ENCODE measurements at places on chromosomes 6 and 20. TPM values are rescaled to one million over a fixed set of nuclear protein-coding genes. Genes with fewer than 3 reads are reported as not detected.

DNA sequence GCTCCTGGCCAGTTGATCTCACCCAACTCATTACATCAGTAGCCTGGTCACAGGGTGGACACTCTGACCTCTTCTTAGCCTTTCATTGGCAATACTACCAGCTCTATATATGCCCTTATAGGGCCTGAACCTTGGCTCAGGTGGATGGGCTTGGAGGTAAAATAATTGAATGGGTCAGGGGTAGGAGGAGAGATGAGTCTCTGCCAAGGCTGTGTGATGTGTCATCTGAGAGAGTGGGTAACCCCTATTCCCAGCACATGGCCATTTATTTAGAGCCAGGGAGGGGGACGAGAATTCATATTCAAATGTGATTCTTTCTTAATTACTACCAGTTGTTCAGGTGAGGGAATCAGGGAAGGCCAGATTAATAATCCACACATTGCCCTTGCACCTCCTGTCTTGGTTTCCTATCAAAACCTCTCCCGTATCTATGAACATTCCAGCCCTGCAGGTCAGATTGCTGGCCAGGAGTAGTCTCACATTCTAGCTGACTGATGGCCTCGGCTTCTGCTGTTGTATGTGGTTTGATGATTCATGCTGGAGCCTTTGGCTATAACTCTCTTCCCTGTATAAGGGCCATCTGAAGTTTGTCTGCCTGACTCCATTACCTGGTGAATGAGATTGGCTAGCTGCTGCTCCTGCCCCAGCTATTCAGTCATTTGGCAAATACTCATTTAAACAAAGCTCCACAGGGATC is 13.4 kb downstream of the C20orf173 start:
- no peak for DNase-seq

The SLC35B2 gene
- 15.1 TPM for total RNA-seq

- no peak for DNase-seq
Measured at GRCh38 chr6:12748411-12748810, 31.8 kb downstream of the PHACTR1 start.

- no peak for DNase-seq
Measured at GRCh38 chr6:88166493-88167351, 575 bp upstream of the CNR1 start.

- DNase-seq: no peak
Measured at GRCh38 chr6:22302838-22303237, 6.0 kb upstream of the PRL start.

- no peak for DNase-seq
Measured at GRCh38 chr6:106005954-106006353, 80.2 kb upstream of the PRDM1 start.

The PNRC1 gene
- 99.1 TPM for total RNA-seq

Measured in transverse colon (tissue), 4 donors.